CD8-positive, alpha-beta memory T cell (primary cell): ENCODE measurements at places on chromosomes 5 and 9. TPM values are rescaled to one million over a fixed set of nuclear protein-coding genes. Genes with fewer than 3 reads are reported as not detected.

- H3K36me3 ChIP-seq = no peaks in the 10 kb centered on the region
- H3K27me3 ChIP-seq = no peaks in the 10 kb centered on the region
These were observed 98.4 kb downstream of the COX7C start for GRCh38 chr5:86716121-86716520.

- no peak for DNase-seq
- H3K4me3 ChIP-seq = no peak overlapping the region
- H3K27me3 ChIP-seq = no peaks in the 10 kb centered on the region
- no peaks in the 10 kb centered on the region for H3K36me3 ChIP-seq
These were observed 680.8 kb upstream of the SEMA6A start for GRCh38 chr5:117255211-117256027.

DNA sequence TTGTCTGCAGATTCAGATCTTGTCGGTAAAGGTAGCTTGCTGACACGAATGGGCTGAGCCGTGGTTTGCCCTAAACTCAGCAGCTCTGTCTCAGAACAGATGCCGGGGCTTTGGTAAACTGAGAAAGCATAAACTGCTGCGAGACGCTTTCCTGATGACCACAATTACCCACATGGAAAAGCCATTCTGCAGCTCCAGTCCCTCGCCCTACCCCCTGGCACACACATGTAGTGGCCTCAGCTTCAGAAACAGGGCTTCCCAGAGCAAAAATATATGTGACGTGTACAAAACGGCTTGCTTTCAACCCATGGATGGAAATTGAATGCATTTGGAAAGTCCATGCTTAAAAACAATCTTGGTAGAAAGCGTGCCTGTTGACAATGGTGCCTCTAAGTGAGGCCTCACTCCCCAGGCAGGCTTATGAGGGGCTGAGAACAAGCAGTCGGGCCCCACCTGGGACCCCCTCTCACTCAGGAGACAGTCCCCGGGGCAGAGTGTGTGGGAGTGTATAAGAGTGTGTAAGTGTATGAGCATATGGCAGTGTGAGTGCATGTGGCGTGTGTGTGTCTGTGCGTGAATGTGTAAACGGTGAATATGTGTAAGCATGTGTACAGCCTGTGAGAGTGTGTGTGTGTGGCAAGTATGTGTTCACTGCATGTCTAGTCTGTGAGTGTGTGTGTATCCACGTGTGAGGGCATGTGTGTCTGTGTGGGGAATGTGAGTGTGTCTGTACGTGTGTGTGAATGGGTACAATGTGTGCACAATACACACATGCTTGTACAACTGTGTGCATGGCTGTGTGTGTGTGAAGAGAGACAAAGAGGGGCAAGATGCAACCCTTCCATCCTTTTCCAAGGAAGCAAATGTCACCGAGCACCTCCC, 88.2 kb upstream of the SMIM23 start:
- H3K4me3 ChIP-seq = no peak overlapping the region
- H3K36me3 ChIP-seq = no peaks in the 10 kb centered on the region
- H3K4me1 ChIP-seq = no peaks in the 10 kb centered on the region
- no peak for DNase-seq
- H3K27ac ChIP-seq = no peak overlapping the region

DNA sequence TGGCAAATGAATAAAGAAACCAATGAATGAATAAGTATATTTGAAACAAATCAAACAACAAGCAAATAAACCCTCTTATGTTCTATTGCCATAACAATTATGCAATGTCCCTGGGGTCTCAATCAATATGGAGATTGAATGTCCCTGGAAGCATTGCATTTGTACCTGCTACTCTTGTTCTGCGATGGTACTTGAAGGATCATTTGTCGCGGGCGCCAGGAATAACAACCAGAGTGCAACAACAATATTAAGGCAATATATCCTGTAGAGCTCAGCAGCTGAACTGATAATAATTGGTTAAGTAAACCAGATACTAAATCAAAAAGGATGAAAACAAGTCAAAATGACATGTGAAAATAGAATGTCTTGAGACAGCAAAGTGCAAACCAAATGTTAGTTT, 1001.9 kb upstream of the NUDT12 start:
- DNase-seq = no peak
- no peak overlapping the region for H3K4me3 ChIP-seq
- H3K27me3 ChIP-seq = no peaks in the 10 kb centered on the region
- no peak overlapping the region for H3K27ac ChIP-seq
- H3K36me3 ChIP-seq = no peaks in the 10 kb centered on the region

GRCh38 chr9:126874546-126875314, 14.3 kb downstream of the ZBTB34 start:
- peaks cover 5% of the 10 kb centered on the region for H3K36me3 ChIP-seq
- no peaks in the 10 kb centered on the region for H3K27me3 ChIP-seq
- H3K27ac ChIP-seq = no peak overlapping the region

DNA sequence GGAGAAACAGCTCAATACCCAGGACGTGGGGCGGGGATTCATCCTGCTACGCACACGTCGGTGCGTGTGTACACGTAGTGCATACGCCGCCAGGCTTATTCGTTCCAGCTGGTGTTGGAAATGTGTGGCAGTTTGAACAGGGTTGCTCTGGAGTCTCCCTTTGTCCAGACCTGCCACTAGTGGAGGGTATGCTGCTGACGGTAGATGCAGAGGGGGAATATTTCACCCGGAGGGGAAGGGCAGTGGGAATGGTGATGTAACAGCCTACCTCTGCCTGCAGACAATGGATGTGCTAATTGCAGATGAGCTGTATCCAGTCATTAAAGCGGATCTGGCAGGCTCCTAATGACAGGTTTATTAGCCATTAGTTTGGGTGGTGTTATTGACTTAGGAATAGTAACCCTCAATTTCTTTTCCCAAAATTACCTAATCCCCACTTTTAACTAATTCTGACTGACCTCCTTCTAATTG, 142.7 kb downstream of the PAX5 start:
- no peaks in the 10 kb centered on the region for H3K27me3 ChIP-seq
- H3K4me3 ChIP-seq = no peak overlapping the region
- no peaks in the 10 kb centered on the region for H3K4me1 ChIP-seq
- H3K27ac ChIP-seq = no peak overlapping the region

GRCh38 chr9:98880311-98881015, 63.2 kb upstream of the COL15A1 start:
- H3K4me1 ChIP-seq = no peaks in the 10 kb centered on the region
- no peaks in the 10 kb centered on the region for H3K36me3 ChIP-seq
- H3K27me3 ChIP-seq = no peaks in the 10 kb centered on the region
- no peak overlapping the region for H3K27ac ChIP-seq

DNA sequence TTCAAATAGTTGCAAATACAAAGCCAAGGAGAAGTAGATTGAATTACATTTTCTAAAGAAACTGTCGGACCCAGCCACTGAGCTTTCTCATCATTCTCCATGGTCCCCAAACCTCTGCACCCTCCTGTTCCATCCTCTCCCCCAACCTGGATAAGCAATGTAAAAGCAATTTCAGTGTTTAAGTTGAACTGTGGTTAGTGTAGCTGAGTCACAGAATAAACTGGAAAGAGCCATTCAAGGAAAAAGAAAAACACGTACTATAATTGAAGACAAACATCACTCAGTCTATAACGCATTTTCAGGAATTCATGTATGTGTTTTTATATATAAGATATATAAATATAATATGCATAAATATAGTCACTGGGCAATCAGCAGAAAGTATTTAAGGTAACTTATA, 54.1 kb upstream of the TMEM161B start:
- no peak for DNase-seq
- H3K4me3 ChIP-seq = no peak overlapping the region
- H3K27me3 ChIP-seq = no peaks in the 10 kb centered on the region
- no peaks in the 10 kb centered on the region for H3K36me3 ChIP-seq
- no peaks in the 10 kb centered on the region for H3K4me1 ChIP-seq

DNA sequence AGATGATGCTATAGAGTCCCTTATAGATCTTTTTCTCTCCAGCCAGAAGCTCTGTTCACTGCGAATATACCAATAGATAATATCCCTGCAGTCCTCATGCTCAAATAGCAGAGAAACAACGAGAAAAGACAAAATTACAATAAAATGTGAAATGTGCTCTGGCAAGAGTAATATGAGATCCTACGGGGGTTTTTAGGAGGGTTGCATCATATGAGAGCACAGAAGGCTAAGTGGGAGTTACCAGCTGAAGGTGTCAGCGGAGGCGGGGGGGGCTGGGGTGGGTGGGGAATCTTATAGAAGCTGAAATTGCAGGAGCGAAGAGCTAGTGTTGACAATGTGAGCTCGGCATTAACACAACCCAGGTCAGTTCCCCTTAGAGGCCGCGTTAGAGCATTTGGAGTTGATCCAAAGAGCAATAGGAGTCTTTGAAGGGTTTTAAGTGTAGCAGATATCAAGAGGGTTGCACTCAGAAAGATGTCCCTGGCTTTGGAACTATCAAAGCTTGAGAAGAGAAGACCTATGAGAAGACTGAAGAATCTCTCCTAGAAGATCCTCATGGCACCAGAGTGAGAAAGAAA, 109.7 kb downstream of the BASP1 start:
- no peak overlapping the region for H3K4me3 ChIP-seq
- DNase-seq = no peak
- no peak overlapping the region for H3K27ac ChIP-seq
- H3K36me3 ChIP-seq = no peaks in the 10 kb centered on the region

DNA sequence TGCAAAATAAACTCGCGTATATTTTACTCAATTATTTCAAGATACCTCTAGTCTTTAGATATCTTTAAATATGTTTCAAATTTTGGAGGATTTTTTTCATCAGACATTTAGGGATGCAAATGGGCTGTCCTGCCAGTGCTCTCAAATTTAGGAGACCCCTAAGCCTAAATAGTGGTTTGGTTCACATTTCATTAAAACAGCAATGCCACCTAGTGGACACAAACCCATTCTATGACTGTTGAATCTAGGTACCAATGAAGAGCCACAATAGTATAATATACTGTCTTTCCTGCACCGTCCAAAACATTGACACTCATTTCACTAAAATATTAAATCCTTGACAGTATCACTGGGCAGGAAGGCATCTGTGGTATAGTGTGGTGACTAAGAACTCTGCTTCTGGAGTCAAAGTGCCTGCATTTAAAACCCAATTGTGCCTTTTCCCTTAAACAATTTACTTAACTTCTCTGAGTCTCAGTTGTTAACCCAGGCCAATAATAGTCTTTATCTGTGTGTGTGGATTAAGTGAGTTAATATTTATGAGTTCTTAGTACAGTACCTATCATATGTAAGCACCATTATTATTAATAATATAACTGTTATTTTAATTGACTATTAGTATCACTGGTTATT, 148.0 kb downstream of the RORB start:
- DNase-seq = no peak
- no peak overlapping the region for H3K27ac ChIP-seq
- no peaks in the 10 kb centered on the region for H3K27me3 ChIP-seq
- no peaks in the 10 kb centered on the region for H3K36me3 ChIP-seq
- H3K4me1 ChIP-seq = no peaks in the 10 kb centered on the region

GRCh38 chr5:104611135-104611767, 1048.7 kb upstream of the NUDT12 start:
- no peak overlapping the region for H3K27ac ChIP-seq
- H3K4me3 ChIP-seq = no peak overlapping the region
- no peaks in the 10 kb centered on the region for H3K4me1 ChIP-seq
- no peaks in the 10 kb centered on the region for H3K36me3 ChIP-seq

GRCh38 chr9:135857843-135858242, 49.5 kb downstream of the CAMSAP1 start:
- H3K36me3 ChIP-seq = peaks cover 8% of the 10 kb centered on the region
- H3K4me3 ChIP-seq = no peak overlapping the region
- no peaks in the 10 kb centered on the region for H3K4me1 ChIP-seq
- DNase-seq = no peak
- H3K27me3 ChIP-seq = no peaks in the 10 kb centered on the region

GRCh38 chr5:149426931-149427330, 47.8 kb upstream of the IL17B start:
- no peak overlapping the region for H3K27ac ChIP-seq
- H3K27me3 ChIP-seq = no peaks in the 10 kb centered on the region
- no peak overlapping the region for H3K4me3 ChIP-seq
- no peaks in the 10 kb centered on the region for H3K36me3 ChIP-seq
- H3K4me1 ChIP-seq = peaks cover 6% of the 10 kb centered on the region

DNA sequence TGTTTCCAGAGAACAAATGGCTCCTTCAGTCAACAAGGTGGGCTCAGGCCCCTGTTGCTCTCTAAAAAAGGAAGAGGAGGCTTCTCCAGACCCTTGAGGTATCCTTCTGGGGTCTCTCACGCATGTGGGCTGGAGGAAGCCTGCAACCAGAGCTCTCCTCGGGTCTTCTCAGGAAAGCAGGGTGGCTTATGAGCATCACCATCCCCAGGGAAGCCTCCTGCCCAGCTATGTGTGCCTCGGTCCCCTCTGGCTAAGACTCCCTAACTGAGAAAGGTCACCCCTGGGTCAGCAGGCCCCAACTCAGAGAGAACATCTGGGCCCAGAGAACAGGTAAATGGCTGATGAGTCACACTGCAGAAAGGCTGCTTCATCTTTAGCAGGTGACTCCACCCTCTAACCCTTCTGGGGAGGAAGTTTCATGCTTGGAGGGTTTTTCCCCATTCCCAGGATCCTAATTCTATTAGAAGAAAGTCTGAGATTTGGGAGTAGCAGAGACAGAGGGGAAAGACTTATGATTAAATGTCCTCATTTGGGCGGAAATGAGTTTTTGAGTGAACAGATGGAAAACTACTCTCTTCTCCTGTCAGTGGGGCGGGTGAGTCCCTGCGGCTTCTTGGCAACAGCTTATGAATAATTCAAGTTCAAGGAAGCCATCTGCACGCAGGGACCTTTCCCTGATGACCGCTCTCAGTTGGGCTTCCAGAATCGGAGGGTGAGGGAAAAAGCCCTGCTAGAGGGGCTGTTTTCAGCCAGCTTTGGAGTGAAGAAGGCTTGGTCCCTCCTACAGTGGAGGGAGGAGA, 41.9 kb downstream of the TGFBI start:
- H3K4me1 ChIP-seq = no peaks in the 10 kb centered on the region
- DNase-seq = no peak
- no peak overlapping the region for H3K4me3 ChIP-seq
- no peaks in the 10 kb centered on the region for H3K36me3 ChIP-seq
- H3K27me3 ChIP-seq = no peaks in the 10 kb centered on the region

GRCh38 chr9:120212853-120213200, 367.1 kb downstream of the CDK5RAP2 start:
- H3K4me3 ChIP-seq = no peak overlapping the region
- no peaks in the 10 kb centered on the region for H3K4me1 ChIP-seq
- H3K36me3 ChIP-seq = no peaks in the 10 kb centered on the region
- H3K27me3 ChIP-seq = no peaks in the 10 kb centered on the region
- H3K27ac ChIP-seq = no peak overlapping the region
- DNase-seq = no peak

Gene GPRIN1
- polyA plus RNA-seq = 0.43 TPM

Gene AK1
- polyA plus RNA-seq = 0.23 TPM

Gene ZFP62
- 20.1 TPM for polyA plus RNA-seq

Gene HSD17B3
- polyA plus RNA-seq = not detected

Gene FOXD1
- polyA plus RNA-seq = not detected
